ENCODE measurements at places on chromosomes 13 and 19. TPM values are rescaled to one million over a fixed set of nuclear protein-coding genes. Genes with fewer than 3 reads are reported as not detected.

The LILRA1 gene
- total RNA-seq, result not detected

The HPN gene
- total RNA-seq, result not detected

The SRRM5 gene
- total RNA-seq, result 0.24 TPM

The TMEM145 gene
- total RNA-seq, result 0.15 TPM

DNA sequence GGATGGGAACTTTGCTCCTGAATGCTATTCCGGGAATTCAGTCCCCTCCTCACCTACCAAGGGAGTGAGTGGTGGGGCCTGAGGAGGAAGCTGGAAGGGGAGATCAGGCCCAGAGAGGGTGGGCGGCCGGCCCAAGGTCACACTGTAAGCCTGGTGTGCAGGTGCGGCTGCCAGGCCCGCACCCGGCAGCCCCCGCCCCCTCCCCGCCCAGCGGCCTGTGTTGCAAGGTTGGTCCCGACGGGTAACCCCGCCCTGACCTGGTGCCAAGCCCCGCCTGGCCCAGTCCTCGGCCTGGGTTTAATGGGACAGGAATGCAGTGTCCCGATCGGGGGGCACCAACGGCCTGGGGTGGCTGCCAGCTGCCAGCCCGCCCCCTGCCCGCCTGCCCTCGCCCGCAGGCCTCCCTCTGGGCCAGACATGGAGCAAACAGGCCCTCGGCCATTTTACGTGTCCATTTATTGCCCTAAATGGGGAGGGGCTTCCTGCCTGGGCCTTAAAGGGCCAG is 5.5 kb downstream of the ZBTB7A start:
- DNase-seq, result peak; percentile 68

- peak; percentile 9 for DNase-seq
Measured at GRCh38 chr13:102400675-102401145, 1.1 kb downstream of the FGF14 start.

- DNase-seq, result no peak
Measured at GRCh38 chr19:39070888-39071287, 13.3 kb upstream of the ACP7 start.
